Hematopoietic multipotent progenitor cell (in vitro differentiated cells): ENCODE measurements at places on chromosomes 4 and X. TPM values are rescaled to one million over a fixed set of nuclear protein-coding genes. Genes with fewer than 3 reads are reported as not detected.

- no peak for DNase-seq
Observed at GRCh38 chrX:119692191-119693039, 553 bp downstream of the SEPTIN6 start.

- DNase-seq = no peak
Observed at GRCh38 chr4:147060151-147060931, 114.7 kb upstream of the TTC29 start.

DNA sequence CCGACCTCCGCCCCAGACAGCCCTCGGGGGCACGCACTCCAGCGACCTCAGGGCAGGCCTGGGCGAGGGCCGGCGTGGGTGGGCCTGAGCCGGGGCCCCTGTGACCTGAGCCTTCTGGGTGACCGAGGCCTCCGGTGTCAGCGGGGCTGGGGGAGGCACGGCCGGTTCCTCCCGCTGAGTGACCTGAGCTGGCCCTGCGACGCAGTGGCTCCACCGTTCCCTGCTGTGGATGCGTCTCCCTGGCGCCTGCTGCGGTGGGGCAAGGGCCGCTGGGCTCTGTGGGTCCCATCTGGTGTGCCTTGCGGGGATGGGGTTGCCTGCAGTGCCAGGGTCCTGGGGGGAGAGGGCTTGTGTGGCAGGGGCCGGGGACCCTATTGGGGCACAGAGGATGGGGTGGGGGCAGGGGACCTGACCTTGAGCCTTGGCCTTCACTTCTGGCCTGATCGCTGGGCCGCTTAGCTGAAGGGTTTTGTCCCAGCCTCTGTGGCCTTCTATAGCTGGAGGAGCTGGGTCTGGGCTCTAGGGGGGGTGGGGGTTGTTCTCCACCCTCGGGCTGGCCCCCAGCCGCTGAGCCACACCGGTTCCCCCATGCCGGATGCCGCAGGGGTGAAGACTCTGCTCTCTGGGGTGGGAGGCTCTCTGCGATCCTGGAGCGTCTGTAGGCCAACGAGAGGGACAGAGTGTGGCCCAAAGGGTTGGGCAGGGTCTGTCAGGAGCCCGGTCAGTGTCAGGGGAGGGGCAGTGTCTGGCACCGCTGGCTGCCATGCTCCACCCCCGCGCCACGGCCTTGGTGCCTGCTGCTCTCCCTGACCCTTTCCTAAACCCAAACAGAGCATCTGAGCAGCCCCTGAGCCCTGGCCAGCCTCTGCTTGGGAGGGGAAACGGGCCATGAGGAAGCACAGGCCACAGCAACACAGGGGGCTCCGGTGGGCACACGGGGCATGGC lies 2.3 kb downstream of the NAT8L start:
- DNase-seq = no peak

DNA sequence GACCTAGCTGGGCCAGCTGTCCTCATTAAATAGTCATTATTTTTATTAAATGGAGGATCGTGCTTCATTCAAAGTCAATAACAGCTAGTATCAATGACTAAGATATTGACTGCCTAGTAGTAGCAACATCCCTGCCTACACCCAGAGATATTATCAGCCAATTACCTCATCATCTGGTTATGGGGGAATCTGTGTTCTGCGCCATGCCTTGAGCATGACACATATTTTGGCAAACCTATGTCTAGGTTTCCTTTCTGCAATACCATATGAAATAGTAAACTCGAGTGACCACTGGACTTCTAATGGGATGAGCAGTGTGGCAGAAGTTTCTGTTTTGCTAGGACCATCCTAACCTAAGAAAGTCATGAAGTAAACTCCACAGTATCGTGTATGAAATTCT lies 50.0 kb upstream of the AADAT start:
- no peak for DNase-seq

DNA sequence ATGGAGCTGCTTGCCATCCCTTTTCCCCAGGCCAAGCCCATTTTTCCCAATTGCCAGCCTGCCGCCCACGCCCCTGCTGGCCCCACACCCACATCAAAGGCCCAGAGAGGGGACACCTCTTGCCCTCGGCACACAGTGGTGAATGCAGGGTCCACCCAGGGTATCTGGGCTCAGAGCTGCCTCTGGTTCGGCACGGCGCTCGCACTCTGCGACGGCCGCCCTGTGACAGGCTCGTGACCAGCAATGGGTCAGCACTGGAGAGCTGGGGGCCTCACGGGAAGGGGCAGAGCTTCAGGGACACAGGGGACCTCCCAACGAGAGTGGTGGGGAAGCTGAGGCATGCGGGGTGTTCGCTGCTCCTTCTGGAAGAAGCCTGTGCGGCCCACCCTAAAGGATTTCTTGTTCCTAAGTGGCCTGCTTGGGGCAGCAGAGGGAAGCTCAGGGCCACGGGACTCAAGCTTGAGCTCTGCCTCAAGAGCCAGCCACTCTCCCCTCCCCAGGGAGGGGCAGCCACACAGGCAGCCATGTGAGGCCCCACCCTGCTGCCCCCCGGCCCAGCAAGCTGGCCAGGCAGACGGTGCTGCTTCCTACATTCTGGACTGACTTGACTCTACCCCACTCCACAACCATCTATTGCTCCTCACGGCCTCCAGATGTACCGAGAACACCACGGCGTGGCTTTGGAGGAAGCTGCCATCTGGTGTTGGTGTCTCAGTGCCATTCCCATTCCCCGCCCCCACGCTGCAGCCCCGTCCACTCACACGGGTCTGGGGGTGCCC lies 73.7 kb downstream of the ABLIM2 start:
- no peak for DNase-seq

DNA sequence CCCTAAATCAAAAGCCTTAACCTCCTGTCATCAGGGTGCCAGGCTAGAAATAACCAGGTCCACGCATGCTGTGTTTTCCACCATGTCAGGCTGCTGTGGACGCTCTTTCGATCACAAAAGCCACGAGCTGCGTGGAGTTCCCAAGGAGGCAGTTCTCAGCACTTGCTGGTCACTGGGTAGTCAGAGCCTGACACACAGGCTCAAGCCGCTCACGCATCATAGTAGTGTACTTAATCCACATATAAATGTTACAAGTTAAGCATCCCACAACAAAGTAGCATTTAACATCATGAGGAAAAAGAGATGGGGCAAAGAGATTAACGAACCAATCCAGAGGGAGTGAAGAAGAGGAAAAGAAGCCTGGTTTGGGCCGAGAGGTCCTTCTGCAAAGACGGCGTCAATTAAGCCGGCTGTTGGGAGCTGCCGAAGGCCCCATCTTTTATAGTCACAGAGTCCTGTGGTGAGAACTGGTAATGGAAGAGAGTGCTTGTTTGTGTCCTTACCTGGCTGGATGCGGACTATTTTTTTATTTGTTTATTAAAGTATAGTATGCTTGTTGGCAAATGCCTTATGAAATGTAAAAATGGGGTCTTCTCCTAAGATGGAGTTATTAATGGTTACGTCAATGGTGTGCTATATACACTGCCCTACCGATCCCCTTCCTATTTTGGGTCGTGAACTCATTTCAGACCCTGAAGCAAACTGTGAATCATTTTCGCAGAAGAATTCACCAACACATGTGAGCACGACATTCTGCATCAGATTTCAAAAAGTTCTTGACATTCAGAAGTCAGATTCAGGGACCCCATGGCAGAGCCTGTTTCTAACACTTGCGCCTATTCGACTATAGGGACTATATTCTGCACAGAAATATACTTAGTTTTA lies 675 bp downstream of the PRIMPOL start:
- DNase-seq = no peak

- DNase-seq = no peak
Observed at GRCh38 chrX:129739578-129739977, 799 bp downstream of the XPNPEP2 start.

GRCh38 chr4:80586716-80587115 lies 251.2 kb downstream of the CFAP299 start:
- no peak for DNase-seq

- no peak for DNase-seq
Observed at GRCh38 chr4:68985442-68985841, 33.8 kb upstream of the UGT2A3 start.

JCHAIN gene
- total RNA-seq = 5.9 TPM

GPRASP1 gene
- total RNA-seq = 3.5 TPM

STK32B gene
- total RNA-seq = 14.8 TPM

POLA1 gene
- 12.9 TPM for total RNA-seq
